Natural killer cell treated with Interleukin-12 subunit alpha and Interleukin-12 subunit beta and Interleukin-15 and Interleukin-18, amount 100 ng/mL, for 72 hours (primary cell): ENCODE measurements at places on chromosomes 11 and 22. TPM values are rescaled to one million over a fixed set of nuclear protein-coding genes. Genes with fewer than 3 reads are reported as not detected.
A peak's percentile ranks its signal among the peaks of the same experiment; 100 is the strongest.

DNA sequence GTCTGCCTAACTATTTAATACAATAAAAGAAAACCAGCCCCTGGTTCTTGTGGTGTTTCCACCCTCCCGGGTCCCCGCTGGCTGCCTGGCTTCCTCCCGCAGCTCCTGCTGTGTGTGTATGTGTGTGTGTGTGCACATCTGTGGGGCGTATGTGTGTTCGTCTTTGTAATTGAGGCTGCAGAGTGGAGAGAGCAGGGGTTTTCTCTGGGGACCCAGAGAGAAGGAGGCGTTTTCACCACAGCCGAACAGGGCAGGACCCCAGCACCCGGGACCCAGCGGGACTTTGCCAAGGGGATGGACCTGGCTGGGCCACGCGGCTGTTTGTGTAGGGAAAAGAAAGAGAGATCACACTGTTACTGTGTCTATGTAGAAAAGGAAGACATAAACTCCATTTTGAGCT, 42.7 kb downstream of the IGLL1 start:
- H3K4me1 ChIP-seq = peaks cover 10% of the 10 kb centered on the region
- peaks cover 5% of the 10 kb centered on the region for H3K27me3 ChIP-seq
- no peak overlapping the region for H3K4me3 ChIP-seq
- H3K27ac ChIP-seq = no peak overlapping the region

DNA sequence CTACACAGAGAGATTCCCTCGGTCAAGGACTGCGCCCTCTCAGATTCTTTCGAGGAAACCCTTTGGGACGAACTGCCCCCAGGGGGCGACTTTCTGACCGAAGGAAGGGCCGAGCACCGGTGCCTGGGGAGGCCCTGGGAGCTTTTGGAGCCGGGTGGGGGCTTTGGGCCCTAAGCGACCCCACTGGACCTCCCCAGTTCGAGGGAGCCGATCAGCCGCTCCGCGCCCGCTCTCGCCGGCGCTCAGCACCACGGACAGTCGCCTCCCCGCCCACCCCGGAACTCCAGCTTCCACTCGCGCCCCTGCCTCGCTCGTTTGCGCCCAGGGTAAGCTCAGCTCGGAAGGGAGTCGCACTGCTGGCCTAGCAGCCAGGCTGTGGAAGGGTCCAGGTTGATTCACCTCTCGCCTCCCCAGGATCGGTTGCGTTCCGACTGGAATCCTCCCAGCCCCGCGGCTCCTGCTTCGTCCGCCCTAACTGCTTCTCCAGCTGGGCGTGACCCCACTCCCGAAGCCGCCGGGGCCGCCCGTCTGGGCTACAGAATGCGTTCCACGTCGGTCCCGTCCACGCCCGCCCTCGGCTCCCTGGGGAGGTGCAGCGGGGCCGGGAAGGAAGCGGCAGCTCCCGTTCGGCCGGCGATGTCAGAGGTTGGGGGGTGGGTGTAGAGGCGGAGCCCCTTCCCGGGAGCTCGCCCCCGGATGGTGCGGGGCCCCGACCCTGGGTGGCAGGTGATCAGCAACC, 428 bp downstream of the SCN3B start:
- peaks cover 33% of the 10 kb centered on the region for H3K27me3 ChIP-seq
- peaks cover 15% of the 10 kb centered on the region for H3K36me3 ChIP-seq
- peaks cover 6% of the 10 kb centered on the region for H3K4me1 ChIP-seq
- peak overlapping the region; percentile 59 for H3K4me3 ChIP-seq
- H3K27ac ChIP-seq = no peak overlapping the region
- DNase-seq = no peak

DNA sequence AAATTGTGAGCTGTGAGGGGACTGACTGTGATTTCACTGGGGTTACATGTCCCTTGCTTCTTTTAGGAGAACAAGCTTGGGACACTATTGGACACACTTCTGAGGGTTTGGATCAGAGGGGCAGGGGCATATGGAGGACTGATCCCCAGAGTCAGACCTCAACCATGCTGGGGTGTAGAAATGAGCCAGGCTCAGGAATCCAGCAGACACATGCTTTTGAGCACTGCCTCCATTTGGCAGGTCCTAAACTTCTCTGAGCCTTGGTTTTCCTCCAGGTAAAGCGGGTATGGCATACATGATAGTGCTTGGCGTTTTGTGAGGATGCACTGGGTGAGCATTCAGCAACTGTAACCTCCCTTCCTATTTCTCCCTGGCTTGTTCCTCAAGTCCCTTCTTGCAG, 74.7 kb downstream of the ADAMTS15 start:
- no peaks in the 10 kb centered on the region for H3K4me1 ChIP-seq
- no peak overlapping the region for H3K4me3 ChIP-seq
- H3K27ac ChIP-seq = no peak overlapping the region
- peaks cover 5% of the 10 kb centered on the region for H3K27me3 ChIP-seq

GRCh38 chr11:128694618-128695481, 978 bp downstream of the FLI1 start:
- H3K27ac ChIP-seq = peak overlapping the region; percentile 81
- H3K4me1 ChIP-seq = peaks cover 66% of the 10 kb centered on the region
- peak; percentile 72 for DNase-seq
- peak overlapping the region; percentile 92 for H3K4me3 ChIP-seq

DNA sequence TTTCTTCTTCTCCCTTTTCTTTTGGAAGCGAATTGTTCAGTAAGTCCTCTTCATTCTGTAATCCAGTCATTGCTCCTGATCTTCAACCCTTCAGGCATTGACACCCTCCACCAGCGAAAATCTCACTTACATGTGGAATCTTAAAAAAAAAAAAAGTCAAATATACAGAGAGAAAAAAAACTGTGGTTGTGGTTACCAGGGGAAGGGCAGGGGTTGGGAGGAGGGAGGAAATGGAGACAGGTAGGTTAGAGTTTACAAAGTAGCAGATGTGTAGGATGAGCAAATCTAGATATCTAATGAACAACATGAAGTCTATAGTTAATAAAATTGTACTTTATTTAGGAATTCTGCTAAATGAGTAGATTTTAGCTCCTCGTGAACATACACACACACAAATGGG, 17.7 kb upstream of the TMEM123 start:
- DNase-seq = no peak
- H3K27me3 ChIP-seq = peaks cover 7% of the 10 kb centered on the region
- peaks cover 24% of the 10 kb centered on the region for H3K4me1 ChIP-seq

GRCh38 chr11:127521413-127521812, 520.8 kb upstream of the KIRREL3 start:
- DNase-seq = no peak
- no peaks in the 10 kb centered on the region for H3K4me1 ChIP-seq
- H3K27me3 ChIP-seq = peaks cover 8% of the 10 kb centered on the region
- no peaks in the 10 kb centered on the region for H3K36me3 ChIP-seq
- no peak overlapping the region for H3K4me3 ChIP-seq
- no peak overlapping the region for H3K27ac ChIP-seq

DNA sequence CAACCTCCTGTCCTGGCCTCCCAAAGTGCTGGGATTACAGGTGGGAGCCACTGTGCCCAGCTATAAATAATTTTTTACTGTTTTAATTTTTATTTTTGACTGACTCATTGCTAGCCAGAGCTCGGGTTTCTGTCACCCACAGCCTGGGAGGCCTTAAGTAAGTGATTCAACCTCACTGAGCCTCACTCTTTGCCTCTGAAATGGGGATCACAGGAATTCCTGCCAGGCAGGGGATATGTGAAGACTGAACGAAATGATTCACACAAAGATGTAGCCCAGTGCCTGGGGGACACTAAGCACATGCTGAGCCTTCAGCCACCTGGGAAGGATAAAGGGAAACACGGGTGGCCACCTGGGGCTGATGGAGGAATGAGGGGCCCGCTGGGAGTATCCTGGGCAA, 3.8 kb upstream of the LRRC74B start:
- no peak for DNase-seq
- no peak overlapping the region for H3K27ac ChIP-seq
- peaks cover 11% of the 10 kb centered on the region for H3K27me3 ChIP-seq
- peaks cover 20% of the 10 kb centered on the region for H3K4me1 ChIP-seq
- H3K4me3 ChIP-seq = no peak overlapping the region

The CHST1 gene
- total RNA-seq = not detected

The AQP11 gene
- 0.17 TPM for total RNA-seq
